Renal pelvis (tissue), 12 donors: ENCODE measurements at places on chromosomes 3 and 15.

DNA sequence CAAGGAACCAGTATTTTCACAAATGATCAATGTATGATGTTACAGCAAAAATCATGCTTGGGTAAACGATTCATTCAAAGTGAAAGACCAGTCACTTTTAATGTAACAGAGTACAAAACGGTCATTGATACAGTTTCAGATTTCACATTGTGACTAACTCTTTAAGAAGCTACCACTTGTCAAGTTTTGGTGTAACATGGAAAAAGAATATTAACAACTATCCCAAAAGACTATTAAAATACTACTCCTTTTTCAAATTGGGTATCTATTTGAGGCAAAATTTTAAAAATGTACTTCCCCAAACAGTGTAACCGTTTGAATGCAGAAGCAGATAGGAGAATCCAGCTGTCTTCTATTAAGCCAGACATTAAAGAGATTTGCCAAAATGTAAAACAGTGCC is 31.7 kb downstream of the AKAP13 start:
- DNase-seq = no peak

DNA sequence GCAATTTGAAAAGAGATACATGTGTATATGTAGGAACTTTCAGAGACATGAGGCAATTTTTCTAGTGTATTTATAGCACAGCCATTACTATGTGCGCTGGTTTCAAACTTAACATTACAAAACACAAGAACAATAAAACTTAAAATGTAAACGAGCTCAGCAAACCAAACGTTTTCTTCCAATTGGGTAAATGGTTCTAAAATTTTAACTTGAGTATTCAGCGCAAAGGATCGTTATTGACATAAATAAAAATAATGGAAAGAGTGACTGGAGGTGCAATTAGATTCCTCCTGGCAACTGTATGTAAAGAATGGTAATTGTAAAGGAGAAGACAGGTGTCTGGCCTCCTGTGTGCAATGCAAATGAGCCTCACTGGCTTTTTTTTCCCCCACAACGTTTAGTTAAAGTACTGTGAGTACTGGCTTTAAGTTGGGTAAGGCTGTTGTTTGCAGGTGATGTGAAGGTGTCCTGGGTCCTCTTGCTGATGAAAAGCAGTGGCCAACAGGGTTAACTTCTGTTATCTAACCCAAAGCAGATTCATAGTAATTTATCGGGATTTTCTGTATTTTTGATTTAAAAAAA is 14.1 kb upstream of the GADL1 start:
- no peak for DNase-seq

DNA sequence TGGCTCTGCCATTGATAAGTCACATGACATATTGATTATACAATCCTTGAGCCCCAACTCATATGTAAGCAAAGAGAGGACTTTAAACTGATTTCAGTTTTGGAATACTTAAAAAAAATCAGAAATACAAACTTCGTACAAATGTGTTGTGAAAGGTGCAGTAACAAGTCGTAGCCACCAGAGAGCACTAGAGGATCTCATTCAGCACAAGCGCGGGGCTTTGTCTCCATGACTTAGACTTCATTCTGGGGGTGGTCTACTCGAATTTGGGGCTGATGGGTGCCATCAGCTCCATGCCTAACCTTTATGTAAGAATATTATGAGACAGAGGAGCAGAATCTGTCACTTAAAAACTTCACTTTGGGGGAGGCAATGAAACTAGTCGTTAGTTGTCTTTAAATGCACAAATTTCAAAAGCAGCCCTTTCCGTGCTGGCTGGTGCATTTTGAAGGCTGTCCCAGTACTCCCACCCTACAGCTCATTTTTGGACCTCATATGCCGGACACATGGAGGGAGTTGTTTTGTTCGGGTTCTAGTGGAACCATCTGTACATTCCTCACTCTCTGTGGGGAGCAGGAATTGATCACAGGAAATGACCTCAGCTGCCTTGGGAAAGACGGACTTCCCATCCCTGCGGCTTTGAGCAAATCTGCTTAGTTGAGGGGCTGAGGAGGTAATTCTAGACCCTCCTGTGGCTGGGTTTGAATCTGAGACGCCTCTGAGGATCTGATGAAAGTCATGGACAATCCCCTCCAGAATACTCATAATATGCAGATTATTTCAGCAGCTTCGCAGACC is 27.5 kb upstream of the MASP1 start:
- DNase-seq = peak; percentile 45

DNA sequence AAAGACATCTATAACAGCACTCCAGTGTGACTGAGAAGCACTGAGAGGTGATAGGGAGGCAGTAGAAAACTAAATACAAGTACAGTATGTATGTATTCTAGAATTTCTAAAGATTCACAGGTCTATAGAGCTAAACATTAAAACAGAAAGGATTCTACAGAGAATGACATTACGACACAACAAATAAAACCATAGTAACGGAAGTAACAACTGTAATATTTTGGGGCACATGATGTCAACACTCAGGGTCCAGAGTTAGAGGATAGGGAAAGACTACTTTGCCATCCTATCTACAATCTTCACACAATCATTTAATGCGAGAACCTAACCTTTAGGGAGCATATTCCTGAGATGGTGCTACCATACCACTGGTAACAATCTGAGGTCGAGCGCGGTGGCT is 13.6 kb downstream of the UBXN7 start:
- no peak for DNase-seq

GRCh38 chr15:84582583-84583157 is 18.1 kb upstream of the ZSCAN2 start:
- no peak for DNase-seq

GRCh38 chr3:126305427-126305826 is 51.8 kb downstream of the KLF15 start:
- DNase-seq = no peak

- DNase-seq = no peak
Measured at GRCh38 chr3:157752956-157753786, 250.0 kb upstream of the VEPH1 start.

DNA sequence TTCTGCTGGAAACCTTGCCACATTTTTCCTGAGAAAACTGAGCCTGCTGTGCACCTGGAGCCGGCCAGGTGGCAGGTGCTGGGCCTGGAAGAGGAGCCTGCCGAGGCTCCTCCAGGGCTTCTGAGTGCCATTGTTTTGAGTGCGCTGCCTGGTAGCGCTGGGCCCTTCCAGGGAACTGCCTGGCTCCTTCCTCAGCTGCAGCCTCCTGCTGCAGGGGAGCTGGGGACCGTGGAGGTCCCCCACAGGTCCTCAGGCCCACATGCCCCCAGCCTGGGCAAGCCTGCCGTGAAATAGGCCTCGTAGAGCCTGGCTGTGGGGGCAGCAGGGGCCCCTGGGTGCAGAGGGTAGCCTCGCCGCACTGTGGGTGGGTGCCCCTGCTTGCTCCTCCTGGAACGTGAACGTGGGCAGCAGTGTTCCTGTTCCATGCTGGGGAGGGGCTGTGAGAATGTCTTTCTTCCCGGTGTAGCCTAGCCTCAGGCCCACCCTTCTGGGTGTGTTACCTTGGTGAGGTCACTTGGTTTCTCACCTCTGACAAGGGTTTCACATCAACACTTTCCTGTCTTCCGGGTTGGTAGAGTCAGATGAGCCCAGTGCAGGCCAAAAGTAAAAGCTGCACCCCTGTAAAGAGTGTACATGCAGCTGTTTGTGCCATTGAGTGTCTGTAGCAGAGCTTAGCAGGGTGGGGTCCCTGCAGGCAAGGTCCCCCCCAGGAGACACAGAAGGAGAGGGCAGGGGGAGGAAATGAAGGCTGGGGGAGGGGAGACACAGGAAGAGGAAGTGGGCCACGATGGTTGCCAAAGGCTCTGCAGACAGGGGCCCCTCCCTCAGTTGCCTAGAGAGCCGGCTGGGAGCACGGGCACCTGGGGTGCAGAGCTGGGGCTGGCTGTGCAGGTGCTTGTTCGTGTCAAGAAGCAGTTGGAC is 34.5 kb downstream of the KLF13 start:
- DNase-seq = no peak

- no peak for DNase-seq
Measured at GRCh38 chr3:195025056-195025883, 245.7 kb downstream of the XXYLT1 start.

GRCh38 chr3:34301313-34301712 is 502.9 kb downstream of the PDCD6IP start:
- DNase-seq = no peak

- no peak for DNase-seq
Measured at GRCh38 chr3:186988806-186989205, 58.5 kb downstream of the ST6GAL1 start.

DNA sequence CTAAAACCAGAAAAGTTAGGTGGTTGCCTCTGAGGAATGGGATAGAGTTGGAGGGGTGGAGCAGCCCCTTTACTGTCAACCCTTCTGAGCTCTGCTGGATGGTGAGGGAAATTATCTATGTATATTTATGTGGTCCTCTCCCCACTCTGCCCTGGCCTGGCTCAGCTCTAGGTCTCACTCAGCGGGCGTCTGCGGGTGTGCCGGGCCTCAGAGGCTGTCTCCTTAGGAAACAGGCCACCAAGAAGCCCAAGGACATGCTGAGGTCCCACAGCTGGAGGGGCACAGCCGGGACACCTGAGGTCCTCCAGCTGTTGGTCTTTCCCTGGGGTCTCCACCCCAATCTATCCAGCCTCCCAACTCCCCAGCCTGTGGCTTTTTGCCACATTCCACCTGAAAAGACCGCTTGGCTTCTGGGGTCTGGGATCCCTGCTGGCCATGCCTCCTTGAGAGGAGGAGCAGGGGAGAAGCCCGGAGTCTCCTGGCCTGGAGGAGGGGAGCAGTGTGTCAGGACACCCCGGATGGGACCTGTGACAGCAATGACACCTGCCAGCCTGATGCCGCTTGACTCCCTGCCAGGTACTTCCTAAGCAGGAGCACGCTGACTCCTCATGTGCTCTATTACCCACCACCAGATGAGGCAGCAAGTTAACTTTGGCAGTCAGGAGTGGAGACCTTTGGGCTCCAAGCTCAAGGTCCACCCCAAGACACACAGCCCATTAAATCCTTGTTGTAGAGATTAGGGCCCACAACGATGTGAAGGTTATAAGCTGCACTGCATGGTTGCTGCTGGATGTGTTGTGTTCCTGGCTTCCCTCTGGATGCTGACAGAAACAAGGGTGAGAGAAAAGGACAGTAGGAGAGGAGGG is at the start of gene SLC28A1:
SLC28A1 (plus strand) TSS at position 747 of the 866 bp plus-strand sequence. CDS start 3,099 bp downstream, outside the sequence.
- DNase-seq = no peak

DNA sequence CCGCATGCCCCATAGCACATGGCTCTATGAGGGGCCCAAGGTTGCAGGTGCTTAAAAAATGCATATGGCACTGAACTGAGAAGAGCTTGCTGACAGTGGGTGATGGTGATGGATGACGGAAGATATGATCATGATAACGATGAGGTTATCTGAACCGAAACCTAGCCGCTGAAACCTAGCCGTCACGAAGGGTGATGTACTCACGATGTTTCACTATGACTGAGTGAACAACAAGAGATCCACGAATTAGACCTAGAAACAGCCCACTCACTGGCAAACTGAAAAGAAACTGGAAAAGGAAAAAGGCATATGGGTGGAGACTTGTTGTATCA is 57.6 kb upstream of the BCL6 start:
- DNase-seq = no peak
